Adipose tissue (tissue), 3 donors: ENCODE measurements at places on chromosomes 12 and 14. TPM values are rescaled to one million over a fixed set of nuclear protein-coding genes. Genes with fewer than 3 reads are reported as not detected.

ACOT6 gene
- polyA plus RNA-seq: not detected

KCNJ8 gene
- polyA plus RNA-seq: 11.5 TPM

TAS2R19 gene
- not detected for polyA plus RNA-seq

INHBC gene
- not detected for polyA plus RNA-seq

CCDC184 gene
- polyA plus RNA-seq: 1.1 TPM

PAN2 gene
- polyA plus RNA-seq: 16.8 TPM

SIX6 gene
- not detected for polyA plus RNA-seq

SIX1 gene
- polyA plus RNA-seq: 4.4 TPM

TOMM20L gene
- not detected for polyA plus RNA-seq

B3GNT4 gene
- polyA plus RNA-seq: not detected

NTF3 gene
- polyA plus RNA-seq: 0.06 TPM

CMA1 gene
- polyA plus RNA-seq: 0.13 TPM

SCN8A gene
- 0.49 TPM for polyA plus RNA-seq

OTOGL gene
- 0.03 TPM for polyA plus RNA-seq

C12orf43 gene
- polyA plus RNA-seq: 5.9 TPM

LHX5 gene
- polyA plus RNA-seq: not detected

VPS29 gene
- polyA plus RNA-seq: 64.0 TPM

PLA2G1B gene
- 2.3 TPM for polyA plus RNA-seq
